ENCODE measurements at places on chromosomes 4 and X.

DNA sequence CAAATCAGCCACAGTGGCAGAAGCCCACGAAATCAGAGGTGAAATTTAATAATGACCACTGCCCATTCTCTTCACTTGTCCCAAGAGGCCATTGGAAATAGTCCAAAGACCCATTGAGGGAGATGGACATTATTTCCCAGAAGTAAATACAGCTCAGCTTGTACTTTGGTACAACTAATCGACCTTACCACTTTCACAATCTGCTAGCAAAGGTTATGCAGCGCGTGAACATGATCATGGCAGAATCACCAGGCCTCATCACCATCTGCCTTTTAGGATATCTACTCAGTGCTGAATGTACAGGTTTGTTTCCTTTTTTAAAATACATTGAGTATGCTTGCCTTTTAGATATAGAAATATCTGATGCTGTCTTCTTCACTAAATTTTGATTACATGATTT is at the start of gene F9:
TSS of gene F9 (plus strand) at position 190 of the 400 bp plus-strand sequence. CDS start at position 216, 26 bp downstream.
- DNase-seq, result no peak

DNA sequence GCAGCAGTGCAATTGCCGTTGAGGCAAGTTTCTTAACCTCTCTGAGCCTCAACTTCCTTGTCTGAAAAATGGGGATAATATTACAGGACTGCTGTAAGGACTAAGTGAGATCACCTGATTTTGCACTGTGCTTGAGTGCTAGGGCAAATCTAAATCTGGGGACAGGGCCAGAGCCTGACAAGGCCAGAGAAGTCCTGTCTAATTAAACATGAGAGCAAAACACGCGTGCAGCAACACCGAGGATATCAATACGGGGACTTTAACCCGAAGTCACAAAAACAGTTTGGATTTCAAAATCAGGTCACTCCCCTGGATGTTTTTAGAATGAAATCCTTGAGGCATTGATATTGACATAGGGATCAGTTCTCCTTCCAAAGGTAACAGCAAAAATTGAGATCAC is 5.7 kb upstream of the GJB1 start:
- DNase-seq, result no peak

- no peak for DNase-seq
Observed at GRCh38 chr4:120055162-120055561, 11.5 kb downstream of the MAD2L1 start.

DNA sequence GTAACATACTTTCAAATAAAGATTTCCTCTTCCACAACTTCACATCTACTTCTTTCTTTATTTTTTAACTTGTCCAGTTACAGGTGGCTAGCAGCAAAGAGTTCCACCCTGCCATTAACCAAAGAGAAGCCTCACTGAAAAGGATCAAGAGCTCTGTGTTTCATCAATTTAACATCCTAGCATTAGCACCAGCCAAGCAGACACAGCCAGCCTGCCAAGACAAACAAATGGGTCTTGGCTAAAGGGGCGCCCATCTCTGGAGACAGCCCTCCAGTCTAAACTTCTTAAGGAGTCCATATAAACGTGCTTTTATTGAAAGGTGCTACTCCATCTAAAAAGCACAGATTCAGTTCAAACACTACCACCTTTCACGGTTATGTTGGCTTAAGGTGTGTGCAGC is 105.3 kb downstream of the ADAMTS3 start:
- DNase-seq, result no peak

GRCh38 chrX:12013211-12013618 is 125.1 kb upstream of the FRMPD4 start:
- no peak for DNase-seq

GRCh38 chr4:70842761-70843435 is 3.2 kb upstream of the GRSF1 start:
- no peak for DNase-seq

DNA sequence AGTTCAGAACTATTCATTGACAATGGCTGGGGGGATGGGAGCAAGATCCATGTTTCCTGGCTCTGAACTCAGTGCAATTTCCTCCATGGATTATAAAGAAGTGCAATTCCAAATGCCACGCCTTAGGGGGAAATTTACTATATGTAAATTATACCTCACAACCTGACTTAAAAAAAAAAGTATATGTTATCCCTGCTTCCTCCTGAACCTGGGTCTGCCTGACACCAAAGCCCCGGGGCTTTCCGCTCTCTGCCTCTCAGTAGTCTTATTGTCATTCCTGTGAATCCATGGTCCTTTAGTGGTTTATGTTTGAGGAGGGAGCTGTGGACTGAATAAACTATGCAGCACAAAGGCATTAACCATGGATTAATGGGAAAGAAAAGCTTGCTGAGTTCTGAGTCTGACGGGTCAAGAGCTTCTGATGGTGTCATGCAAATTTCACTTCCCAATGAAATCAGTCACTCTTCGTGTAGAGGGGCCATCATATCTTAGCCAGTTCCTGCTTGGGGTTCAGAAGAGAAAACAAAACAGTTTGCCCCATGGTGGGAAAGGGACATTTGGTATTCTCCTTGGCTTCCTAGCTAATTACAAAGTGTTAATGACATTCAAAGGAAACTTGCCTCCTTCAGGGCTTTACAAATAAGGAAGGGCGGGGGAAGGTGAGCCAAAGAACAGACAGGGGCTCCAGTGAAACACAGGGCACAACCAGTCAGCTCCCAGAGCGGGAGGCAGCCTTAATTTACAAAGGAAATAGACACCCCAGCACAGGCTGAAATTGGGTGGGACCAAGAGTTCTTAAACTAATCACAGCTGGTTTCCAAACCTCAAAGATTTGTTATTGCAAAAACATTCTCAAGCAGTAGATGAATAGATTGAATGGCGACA is 14.3 kb downstream of the FAM9C start:
- no peak for DNase-seq

GRCh38 chr4:88697141-88697540 is 488 bp downstream of the NAP1L5 start:
- DNase-seq, result no peak

GRCh38 chrX:52270453-52271116 is 85.9 kb downstream of the MAGED4 start:
- DNase-seq, result no peak

DNA sequence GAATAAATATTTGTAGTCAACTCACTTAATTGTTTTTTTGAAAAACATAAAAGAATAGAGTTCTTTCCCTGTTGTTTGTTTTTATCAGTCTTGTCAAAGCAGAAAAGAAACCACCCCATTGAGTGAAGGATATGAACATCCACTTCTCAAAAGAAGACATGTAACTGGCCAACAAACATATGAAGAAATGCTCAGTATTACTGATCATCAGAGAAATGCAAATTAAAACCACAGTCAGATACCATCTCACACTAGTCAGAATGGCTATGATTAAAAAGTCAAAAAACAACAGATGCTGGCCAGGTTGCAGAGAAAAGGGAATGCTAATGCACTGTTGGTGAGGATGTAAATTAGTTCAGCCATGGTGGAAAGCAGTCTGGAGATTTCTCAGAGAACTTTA is 326.1 kb upstream of the EMCN start:
- DNase-seq, result no peak

DNA sequence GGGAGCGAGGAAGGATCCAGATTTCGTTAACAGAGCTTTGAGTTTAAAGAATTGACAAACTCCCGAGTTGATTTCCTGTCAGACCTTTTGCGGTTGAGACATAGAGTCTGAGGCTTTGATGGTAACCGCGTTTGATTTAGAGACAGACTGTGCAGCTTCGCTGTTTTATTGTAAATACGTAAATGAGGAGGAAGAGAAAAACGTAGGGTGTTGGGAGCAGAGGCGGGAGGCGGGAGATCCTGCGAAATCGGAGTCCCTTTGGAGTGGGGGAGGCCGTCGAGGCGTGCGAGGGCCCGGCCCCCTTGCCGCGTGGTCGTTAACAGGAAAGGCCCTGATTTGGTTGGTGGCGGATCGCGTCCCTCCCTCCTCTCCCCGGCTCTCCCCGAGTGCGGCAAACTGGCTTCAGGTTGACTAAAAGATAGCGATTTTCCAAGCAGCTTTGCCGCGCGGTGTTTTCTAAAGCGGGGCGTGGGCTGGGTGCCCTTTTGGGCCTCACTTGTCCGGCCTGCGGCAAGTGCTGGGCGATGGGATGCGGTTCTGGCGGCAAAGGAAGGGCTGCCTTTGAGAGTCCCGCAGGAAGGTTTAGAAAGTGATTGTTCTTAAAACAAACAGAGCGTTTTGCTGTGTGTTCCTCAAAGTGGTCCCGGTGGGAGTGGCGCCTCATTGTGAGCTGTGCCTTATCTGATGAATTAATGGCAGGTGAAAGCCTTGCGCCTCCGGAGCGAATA is 857 bp downstream of the SCML1 start:
- DNase-seq, result peak; percentile 1

DNA sequence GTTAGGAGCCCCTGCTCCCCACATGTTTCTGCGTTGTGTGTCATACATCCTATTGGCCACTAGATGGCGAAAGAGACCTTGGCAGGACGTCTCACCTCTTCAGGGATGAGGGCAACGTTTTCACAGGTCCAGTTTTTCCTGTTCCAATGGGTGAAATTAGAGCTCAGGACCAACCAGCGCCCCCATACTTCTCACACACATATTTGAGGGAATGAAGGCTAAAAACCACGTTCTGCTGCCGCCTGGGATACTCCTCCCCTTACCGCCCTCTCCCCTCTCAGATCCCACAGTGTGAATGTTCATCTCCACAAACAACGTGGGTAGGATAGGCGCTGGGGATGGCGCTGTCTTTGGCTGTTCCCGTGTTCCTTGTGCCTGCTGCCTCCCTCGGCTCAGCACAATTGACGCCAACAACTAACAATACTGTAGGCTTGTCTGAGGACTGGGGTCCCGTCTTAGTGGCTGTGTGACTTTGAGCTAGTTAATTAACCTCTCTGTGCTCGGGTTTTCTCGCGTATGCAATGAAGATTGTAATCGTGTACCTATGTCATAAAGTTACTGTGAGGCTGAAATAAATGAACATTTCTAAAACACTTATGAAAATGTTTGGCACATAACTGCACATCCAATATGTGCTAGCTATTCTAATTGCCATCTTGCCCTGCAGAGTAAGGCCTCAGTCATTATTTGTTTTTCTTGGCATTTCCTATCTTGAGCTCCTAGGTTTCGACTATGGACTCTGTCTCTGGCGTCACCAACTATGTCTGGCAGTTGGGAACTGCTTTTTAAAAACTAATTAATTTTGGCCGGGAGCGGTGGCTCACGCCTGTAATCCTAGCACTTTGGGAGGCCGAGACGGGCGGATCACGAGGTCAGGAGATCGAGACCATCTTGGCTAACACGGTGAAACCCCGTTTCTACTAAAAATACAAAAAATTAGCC is 181.3 kb upstream of the STK26 start:
- DNase-seq, result no peak

DNA sequence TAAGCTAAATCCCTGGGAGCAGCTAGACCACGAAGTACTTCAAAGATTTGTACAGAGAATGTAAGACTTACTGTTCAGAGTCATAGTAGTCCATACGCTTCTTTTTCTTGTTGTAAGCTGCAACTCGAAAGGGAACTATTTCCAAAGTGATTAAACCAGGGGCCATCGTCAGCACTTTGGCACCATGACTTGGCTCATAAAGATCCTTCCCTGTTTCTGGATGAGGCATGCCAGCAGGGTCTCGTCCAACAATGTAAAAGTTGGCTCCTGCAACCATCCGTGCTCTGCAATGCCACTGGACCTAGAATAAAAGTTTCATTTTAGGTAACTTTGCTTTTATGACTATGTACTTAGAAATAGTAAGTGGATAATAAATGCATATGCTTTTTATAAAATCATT is 88.5 kb downstream of the PAPSS1 start:
- no peak for DNase-seq

DNA sequence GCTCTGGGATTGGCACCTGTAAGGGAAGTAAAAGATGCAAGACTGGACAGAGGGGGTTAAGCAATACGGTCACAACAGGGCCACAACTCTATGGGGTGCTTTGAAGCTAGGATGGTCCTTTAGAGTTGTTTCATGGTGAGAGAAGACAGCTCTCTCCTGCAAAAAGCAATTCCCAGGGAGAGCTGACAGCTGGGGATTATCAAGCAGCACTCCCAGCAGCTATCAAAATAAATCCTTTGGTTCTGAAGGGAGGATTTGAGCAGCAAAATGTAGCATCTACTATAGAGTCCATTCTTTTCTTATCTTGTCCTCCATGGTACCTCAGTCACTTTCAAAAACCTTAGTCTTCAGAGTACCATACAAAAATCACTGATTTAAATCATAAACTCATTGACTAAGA is 35.1 kb upstream of the AP1AR start:
- DNase-seq, result no peak

DNA sequence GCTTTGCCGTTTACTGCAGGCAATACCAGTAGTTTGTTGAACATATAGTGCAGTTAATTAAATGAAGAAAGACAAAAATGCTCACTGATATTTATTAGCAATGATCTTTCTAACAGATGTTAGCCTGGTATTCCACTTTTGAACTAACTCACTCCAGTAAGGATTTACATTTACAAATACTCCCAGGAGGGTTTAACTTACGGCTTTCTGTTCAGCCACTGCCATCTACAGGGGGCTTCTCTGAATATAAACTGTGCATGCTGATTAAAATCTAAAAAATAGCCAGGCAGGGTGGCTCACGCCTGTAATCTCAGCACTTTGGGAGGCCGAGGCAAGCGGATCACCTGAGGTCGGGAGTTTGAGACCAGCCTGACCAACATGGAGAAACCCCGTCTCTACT is 2.2 kb upstream of the SRD5A3 start:
- DNase-seq, result no peak

- no peak for DNase-seq
Observed at GRCh38 chr4:13207226-13207625, 276.9 kb downstream of the RAB28 start.

DNA sequence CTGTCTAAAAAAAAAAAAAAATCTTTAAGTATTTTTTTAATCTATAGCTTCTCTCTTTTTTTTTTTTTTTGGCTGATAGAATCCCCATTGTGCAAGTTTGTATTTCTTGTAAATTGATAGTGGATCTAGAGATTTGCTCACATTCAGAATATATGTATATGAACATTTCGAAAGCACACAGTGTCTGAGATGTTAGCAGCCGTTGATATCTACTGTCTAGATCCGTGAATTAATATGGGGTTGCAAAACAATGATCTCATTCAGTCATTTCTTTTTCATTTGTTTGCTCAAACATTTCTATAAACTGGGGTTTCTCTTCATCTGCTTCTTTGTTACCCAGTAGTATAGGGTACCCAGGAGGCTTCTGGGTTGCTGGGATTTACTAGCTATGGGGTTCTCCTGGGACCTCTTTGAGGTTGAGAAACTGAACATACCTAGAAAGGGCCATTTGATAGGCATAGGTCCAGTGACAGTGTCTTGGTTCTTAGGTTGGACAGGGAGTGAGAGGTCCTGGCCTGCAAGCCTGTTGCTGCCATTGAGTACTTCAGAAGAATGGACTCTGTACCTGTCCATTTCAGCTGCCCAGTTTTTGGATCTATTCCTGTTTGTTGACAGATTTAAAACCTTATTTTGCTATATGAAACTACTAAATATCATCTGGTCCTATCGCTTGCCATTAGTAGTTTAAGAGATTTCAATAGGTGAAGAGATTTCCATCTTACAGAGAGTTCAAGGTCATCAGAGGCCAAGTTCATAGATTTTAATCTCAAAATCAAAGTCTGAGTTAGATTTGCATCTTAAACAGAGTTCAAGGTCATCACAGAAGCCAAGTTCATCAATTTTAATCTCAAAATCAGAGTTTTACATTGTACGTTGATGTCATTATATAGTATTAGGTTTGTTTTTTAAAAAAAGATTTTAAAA is 50.8 kb downstream of the WWC2 start:
- no peak for DNase-seq

GRCh38 chr4:121668368-121669162 is 28.2 kb downstream of the ANXA5 start:
- DNase-seq, result peak; percentile 79

- DNase-seq, result no peak
Observed at GRCh38 chrX:39900777-39901170, 197.0 kb downstream of the BCOR start.

GRCh38 chr4:61638591-61638990 is 438.5 kb downstream of the ADGRL3 start:
- DNase-seq, result no peak
